ENCODE measurements at places on chromosomes 11 and 22. TPM values are rescaled to one million over a fixed set of nuclear protein-coding genes. Genes with fewer than 3 reads are reported as not detected.

The LGALS1 gene
- total RNA-seq: 5,023 TPM

The SUSD2 gene
- not detected for total RNA-seq

The OR5B21 gene
- not detected for total RNA-seq

- no peak for DNase-seq
These were observed 34.3 kb downstream of the CYB5R2 start for GRCh38 chr11:7638710-7639642.

- DNase-seq: no peak
These were observed 875.2 kb downstream of the BRD1 start for GRCh38 chr22:48952256-48953102.

DNA sequence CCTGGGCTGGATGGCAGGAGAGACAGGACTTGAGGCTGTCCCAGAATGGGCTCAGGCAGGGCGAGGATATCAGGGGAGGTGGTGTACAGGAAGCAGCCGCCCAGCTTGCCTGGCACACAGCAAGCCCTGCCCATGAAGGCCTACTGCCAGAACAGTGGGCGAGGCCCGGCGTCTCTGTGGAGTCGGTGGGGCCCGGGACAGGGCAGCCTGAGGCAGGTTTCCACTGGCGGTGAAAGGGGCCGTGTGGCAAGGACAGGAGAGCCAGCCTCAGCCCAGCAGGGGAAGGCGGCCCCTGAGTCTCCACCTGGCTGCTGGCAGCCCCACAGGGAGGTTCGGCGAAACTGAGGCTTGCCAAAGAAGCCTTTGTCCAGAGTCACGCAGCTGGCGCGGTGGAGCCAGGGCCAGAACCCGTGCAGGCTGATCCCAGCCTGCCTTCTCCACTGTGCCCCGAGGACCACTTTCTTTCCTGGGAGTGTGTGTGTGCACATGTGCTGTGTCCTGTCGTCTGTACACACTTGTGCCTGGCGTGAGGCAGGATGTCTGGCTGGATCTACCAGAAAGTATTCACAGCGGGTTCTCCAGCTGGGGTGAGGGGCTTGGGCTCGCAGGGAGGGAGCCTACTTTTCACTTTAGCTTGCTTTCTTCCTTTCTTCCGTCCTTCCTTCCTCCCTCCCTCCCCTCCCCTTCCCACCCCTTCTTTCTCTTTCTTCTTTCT is 1.2 kb downstream of the TSPO start:
- DNase-seq: peak; percentile 66

DNA sequence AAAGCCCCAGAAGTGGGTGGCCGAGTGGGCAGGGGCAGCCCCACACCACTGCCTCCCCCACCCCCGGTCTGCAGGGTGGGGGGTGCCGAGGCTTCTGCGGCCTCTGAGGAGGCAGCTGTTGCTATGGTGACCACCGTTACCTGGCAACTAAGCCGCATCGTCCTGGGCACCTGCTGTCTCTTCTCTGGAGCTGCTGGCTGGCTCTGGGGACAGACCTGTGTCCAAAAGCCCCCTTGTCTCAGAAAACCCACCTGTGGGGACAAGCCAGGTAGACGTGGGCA is 79.9 kb upstream of the PRR5 start:
- DNase-seq: no peak

DNA sequence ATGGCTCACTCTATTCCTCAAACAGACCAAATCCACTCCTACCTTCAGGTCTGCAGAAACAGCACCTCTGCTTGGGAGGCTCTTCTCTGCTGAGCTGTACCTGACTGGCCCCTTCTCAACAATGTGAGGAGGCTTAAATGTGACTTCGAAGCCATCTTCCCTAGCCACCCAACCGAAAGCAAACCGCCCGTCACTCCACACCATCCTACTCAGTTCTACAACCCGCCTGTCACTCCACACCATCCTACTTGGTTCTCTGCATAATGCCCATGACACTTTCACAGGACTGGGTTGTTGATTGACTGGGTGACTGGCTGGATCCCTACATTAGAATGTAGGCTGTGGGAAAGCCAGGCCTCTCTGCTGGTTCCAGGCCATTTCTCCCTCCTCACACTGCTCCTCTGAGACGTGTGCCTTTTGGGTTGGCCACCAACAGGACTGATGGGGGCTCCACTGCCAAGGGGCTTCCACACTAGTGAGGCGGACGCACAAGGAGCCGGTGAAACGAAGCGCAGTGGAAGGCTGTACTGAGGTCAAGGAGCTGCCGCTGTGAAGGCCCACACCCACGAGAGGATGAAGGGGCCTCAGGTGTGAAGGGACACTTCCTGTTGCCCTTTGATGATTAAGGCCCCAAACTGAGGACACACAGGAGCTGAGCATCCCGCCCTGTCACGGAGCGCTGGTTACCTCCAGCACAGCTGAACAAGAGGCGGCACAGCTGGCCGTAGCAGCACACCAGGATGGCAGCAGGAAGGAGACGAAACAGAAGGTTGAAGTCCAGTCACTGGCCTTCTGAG is 47.5 kb upstream of the SPATA19 start:
- DNase-seq: no peak

DNA sequence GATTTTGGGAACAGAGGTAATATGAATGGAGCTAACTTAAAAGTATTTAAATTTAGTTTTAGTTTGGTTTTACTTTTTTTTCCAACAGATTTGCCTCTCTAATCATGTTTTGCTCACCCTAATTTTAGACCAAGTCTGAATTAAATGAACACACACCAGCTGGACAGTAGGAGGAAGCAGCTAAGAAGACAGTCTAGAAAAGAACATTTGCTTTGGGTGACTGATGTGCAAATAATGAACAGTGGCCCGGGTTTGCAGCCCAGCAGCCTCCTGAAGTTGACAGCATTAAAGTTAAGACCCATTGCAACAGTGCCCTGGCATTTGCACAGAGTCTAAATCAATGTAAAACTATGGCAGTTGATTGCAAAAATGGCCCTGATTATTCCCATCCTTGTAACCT is 66.4 kb upstream of the SORL1 start:
- DNase-seq: no peak

DNA sequence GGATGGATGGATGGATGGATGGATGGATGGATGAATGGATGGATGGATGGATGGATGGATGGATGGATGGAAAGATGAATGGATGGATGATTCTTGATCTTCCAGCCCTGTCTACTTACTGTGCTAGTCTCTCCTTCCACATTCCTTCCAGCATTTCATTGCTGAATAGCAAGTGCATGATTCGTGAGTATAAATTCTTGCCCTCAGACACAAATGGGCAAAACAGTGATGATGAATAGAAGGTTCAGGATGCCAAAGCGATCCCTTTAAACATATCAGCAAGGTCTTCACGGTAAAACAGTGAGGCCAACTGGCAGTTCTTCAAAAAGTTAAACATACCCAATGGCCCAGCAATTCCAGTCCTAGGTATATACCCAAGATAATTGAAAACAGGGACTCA is 400.2 kb downstream of the MN1 start:
- DNase-seq: no peak

GRCh38 chr11:1387961-1388762 is 1.6 kb upstream of the BRSK2 start:
- DNase-seq: no peak

DNA sequence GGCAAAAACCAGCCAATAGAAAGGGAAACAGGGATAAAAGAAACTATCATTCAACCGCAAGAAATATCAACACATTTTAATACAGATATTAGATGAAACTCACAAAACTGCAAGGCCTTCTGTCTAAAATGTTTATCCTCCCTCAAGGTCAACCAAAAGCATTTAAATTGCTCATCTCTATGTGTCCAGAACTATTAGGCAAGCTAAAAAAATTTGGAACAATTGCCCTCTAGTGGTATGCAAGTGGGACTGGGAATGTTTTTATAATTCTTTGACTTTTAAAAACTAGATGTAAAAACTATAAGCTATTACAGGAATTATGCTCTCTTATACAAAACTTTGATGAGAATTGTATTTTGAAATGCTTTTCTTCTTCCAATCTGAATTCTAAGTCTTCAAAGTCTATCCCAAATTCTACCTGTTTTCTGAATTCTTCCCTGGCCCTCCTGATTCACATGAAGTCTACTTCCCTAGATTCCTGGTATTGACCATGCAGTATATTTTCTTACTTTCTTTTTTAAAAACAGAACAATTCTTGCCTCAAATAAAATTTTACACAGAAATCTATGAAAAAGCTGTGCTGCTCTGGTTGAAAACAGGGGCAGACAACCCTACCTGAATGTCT is 4.9 kb downstream of the CWC15 start:
- no peak for DNase-seq

GRCh38 chr11:19539861-19540260 is 172.8 kb upstream of the NAV2 start:
- DNase-seq: no peak

- DNase-seq: no peak
These were observed 22.4 kb upstream of the SLC22A12 start for GRCh38 chr11:64568584-64569140.

The SLC1A2 gene
- total RNA-seq: not detected

- peak; percentile 63 for DNase-seq
These were observed 11.2 kb downstream of the PEX26 start for GRCh38 chr22:18088825-18089568.

Measured in Caki2 (cell line).